Endothelial cell of umbilical vein (primary cell): ENCODE measurements at places on chromosomes 5 and 9. TPM values are rescaled to one million over a fixed set of nuclear protein-coding genes. Genes with fewer than 3 reads are reported as not detected.

The PCDHGA4 gene
- 3.0 TPM in 2 replicates for total RNA-seq

The WDR38 gene
- not detected in 2 replicates for total RNA-seq

The PLPPR1 gene
- total RNA-seq, result 0.18 TPM in 1 of 2 replicates, not detected in the other

The PHYHD1 gene
- 0.30 and 1.8 TPM in 2 replicates for total RNA-seq

The GPR150 gene
- 0.31 and 0.35 TPM in 2 replicates for total RNA-seq

The TRPM3 gene
- total RNA-seq, result 0.02 and 0.33 TPM in 2 replicates

The FAM169A gene
- total RNA-seq, result 0.62 and 0.72 TPM in 2 replicates

The SCGB3A2 gene
- total RNA-seq, result not detected in 2 replicates

The TSSK1B gene
- total RNA-seq, result 0.12 TPM in 1 of 2 replicates, not detected in the other

The RAB3C gene
- total RNA-seq, result 0.04 TPM in 1 of 2 replicates, not detected in the other

The KYAT1 gene
- total RNA-seq, result 7.2 and 8.0 TPM in 2 replicates

The DENND4C gene
- 36.5 and 36.8 TPM in 2 replicates for total RNA-seq
